Nucleus accumbens (tissue), 56 donors: ENCODE measurements at places on chromosomes 4 and X.
A peak's percentile ranks its signal among the peaks of the same experiment; 100 is the strongest.

- DNase-seq: no peak
Measured at GRCh38 chr4:78766650-78767049, 9.5 kb upstream of the BMP2K start.

GRCh38 chrX:38514016-38514854, 47.1 kb upstream of the TSPAN7 start:
- DNase-seq: no peak

DNA sequence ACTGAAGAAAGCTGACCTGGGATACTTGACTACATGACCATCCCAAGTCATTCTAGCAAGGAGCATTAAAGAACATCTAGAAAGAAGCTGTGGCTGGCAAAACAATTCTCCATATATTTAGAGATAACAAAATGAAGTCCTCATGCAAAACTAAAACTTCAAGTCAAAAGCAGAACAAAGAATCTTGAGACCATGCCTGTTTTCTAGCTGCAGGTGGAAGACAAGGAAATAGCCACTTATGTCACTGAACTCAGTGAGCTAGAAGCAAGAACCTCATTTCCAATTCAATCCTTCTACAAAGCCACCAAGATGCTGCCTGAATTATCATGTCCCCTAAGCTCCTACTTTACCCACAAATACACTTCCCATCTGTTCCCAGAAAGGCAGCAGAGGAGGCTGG, 13.8 kb downstream of the USP46 start:
- DNase-seq: no peak

DNA sequence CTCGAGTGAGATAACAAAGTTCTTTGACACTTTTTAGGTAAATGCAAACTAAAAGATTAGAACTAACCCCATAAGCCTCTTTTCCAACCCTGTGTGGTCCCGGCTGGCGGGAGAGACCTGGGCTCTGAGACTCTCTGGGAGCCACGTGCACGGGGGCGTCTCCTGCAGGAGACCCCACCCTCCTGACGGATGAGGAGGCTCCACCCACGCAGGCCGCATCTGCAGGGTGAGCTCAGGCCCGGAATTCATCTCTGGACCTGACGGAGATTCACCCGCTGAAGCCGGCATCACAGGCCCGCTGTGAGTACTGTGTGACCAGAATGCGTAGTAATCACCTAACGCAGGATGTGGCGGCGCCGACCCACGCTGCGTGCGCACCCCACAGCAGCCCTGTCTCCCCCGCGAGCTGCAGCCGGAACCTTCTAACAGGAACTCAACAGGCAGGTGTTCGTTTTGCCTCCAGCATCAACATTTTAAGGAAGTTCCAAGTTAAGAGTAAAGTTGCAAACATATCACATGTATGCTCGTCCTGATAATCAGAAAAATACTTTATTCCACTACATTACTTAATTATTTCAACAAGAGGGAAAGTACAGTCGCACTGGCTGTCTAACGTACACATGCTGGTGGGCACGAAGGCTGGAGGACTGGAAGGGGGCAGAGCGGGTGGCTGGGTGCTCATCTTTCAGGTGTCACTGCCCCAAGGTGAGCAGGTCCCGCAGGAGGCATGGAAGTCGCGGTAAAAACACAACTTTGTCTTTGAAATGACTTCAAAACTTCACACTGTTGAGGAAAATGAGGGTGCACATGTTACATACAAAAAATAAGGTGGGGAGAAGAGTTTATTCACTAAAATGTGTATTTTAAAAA, 44.5 kb downstream of the FGFRL1 start:
- no peak for DNase-seq

DNA sequence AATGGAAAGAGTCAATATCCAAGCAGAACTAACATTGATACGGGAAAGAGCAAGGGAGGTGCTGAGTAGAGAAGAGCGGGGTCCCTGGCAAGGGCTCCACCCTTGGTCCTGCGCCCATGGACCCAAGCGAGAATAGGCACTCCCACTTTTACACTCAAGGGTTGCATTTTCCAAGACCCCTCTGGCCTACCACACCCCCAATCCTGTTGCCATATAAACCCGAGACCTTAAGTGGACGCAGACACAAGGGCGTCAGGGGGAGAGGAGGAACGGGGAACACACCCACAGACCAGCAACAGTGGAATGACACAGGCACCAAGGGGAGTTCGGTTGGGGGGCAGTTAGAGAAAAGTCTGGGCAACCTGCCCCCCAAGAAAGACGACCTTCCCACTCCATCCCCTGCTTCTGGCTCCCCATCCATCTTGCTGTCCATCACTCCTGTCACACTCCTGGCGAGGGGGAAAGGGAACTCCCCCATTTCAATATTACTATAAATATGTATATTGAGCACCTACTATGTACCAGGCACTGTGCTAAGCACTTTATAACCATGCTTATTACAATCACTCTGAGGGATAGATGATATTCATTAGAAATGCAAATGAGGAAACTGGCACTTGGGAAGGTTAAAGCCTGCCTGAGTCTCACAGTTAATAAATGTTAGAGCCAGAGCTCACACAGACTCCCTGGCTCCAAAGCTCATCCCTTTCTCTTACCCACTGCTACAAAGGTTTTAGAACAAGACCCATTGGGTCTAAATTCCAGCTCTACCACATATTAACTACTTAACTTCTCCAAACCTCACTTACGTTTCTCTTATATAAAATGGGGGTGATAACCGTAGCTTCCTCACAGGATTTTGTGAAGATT, 51.7 kb downstream of the SCD5 start:
- DNase-seq: no peak

GRCh38 chr4:150491132-150492049, 90.6 kb upstream of the MAB21L2 start:
- DNase-seq: no peak

DNA sequence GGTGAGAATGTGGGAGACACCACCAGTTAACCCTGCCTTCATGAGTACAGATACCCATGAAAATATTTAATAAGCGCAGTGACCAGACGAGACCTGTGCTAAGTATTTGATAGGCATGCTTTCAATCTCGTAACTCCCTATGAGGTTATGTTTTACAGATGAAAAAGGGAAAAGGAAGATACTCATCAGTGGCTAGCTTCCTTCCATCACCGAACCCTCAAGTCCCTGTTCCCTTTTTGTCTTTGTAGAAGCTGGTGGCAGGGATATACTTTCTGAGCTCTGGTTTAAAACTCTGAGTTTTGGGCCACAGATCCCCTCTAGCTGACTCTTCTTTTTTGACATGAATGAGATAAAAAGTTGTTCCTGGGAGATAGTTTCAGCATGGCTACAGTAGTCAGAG, 26.3 kb downstream of the AFF1 start:
- DNase-seq: no peak

DNA sequence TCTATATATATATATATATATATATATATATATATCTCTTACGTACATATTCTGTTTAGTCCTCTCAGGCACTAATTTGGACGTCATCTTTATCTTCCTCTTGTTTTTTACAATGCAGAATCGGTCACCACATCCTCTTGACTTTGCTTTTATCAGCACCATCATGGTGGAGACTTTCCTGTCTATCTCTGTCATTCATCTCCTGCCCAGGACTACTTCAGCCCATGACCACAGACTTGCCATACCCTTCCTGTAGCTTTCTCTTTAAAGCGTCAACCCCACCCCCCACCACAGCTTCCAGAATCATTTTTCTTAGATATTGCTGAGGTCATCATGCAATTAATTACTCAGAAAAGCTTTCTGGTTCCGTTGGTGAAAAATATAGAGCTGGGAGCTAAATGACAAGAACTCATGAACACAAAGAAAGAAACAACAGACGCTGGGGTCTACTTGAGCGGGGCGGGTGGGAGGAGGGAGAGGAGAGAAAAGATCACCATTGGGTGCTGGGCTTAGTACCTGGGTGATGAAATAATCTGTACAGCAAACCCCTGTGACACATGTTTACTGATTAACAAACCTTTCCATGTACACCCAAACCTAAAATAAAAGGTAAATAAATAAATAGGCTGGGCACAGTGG, 30.5 kb upstream of the PRKX start:
- no peak for DNase-seq

GRCh38 chrX:12997906-12998687, 23.2 kb downstream of the TMSB4X start:
- peak; percentile 6 for DNase-seq

DNA sequence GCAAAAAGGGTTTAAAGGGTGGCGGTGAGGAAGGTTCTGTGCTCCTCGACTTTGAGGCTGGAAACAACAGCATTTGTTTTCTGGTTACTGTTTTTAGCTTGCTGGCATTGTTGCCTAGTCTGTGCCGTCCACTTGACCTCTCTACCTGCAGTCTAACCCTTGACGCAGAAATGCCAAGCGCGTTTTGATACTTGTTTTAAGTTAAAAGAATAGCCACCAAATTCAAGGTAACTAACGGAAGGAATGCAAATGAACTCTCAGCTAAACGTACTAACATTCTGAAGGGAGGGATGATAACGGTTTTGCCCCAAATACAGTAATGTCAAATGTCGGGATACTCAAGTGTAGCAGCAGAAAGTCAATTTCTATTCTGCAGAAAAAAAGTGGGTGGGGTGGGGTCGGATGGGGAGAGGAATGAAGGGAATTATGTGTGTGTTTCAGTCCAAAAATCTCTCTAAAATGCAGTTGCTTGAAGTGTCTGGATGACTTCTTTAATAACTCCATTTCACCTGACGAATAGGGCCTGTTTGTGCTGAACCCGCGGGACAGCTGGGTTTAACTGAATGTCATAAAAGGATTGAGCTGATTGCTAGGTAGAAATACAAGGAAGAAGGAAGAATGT, 3.4 kb upstream of the NKX6-1 start:
- DNase-seq: no peak

- no peak for DNase-seq
Measured at GRCh38 chrX:39950018-39950688, 147.6 kb downstream of the BCOR start.

DNA sequence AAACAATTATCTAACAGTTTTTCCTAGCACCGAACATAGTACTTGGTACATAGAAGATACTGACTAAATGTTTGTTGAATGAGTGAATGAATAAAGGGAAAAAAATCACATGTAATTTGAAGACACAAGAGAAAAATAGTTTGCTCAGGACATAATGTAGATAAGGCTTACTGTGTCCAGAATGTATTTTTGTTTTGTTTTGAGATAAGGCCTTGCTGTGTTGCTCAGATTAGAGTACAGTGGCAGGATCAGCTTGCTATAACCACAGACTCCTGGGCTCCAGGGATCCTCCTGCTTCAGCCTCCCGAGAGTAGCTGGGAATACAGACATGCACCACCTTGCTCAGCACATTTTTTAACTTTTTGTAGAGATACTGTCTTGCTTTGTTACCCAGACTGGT, 6.5 kb downstream of the FAM199X start:
- no peak for DNase-seq

DNA sequence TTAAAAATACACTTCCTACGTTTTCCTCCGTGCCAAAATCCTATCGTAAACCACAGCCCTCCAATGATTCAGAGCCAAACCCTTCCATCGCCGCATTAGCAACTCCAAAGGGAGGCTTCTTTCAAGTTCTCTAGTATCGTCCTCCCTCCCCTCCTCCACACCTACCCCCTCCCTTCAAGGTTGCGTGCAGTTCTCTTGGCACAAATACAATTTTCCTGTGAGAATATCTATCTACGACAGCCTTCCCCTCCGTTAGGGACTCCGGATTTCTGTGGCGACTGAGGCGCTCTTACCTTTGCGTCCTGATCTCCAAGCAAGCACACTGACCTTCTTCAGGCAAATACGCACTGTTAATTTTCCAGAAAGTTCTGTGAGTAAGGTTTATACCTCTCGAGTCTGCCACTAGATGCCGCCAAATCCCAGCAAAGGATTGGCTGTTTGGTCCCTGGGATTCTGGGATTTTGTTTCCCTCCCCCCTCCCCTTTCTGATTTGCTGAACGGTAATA, 1.2 kb upstream of the MORF4L2 start:
- peak; percentile 65 for DNase-seq

DNA sequence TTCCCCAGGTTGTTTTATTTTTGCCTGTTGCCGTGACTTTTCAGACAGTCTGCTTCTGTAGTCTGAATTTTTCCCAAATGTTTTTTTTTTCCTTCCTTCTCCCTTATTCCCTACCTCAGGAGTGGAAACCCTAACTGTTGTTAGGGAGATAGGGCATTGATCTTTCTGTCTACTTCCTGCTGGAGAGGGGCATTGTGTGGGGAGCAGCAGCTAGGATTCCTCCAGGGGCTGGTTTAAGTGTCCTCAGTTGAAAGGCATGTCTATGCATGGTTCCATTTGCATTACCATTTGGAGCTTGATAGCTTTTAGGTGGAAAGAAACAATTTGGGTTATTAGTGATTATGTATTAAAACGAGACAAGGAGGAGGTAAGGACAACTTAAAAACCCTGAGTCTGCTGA, 383.9 kb downstream of the DCAF12L2 start:
- DNase-seq: no peak

GRCh38 chr4:170497689-170498088, 407.9 kb upstream of the AADAT start:
- no peak for DNase-seq

GRCh38 chrX:26788402-26788998, 572.5 kb downstream of the MAGEB5 start:
- DNase-seq: no peak

DNA sequence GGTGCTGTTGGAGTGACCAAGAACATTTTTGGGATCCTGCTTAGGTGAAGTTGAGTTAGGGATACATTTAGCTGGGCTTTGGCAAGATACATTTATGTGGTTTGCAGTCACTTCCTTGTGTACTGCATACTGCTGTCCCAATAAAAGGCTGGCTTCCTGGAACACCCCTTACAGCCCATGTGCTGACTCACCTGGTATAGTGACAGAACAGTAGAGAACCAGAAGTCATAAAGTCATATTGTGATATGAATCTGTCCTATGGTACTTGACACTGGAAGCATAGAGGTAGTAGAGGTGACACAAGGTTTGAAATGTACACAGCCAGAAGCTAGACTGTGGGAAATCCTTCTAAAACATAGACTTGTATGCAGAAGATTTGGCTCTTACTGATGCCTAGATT, 55.3 kb upstream of the SLC25A43 start:
- no peak for DNase-seq

- no peak for DNase-seq
Measured at GRCh38 chr4:82138374-82138773, 235.4 kb downstream of the HNRNPD start.
